Caudate nucleus (tissue), 63 donors: ENCODE measurements at places on chromosomes 2 and 18.

DNA sequence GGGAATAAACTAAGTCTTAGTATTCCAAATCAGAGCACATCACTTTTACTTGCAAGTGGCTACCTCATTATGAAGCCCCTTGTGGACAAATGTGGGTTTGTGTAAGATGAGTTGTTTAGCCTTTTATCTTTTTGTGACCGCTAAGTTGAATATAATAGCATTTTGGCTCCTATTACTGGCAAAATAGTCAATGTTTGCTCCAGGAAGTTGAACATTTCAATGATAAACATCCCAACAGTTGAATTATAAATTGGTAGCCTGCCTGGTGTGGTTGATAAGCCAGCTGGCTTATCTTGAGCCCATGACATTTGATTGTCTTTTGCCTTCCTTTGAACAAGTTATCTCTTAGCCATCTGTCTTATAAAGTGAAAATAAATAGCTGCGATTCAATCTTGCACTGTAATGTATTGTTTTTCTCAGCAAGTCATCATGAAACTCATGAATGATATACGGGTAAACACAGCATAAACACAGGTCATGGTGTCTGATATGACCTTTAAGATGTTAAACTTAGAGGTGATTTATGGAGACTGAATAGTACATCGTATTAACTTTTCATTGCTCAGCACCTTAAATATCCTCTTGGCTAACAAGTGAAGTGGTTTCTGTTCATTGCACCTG lies 338.4 kb downstream of the SOCS6 start:
- DNase-seq, result no peak

DNA sequence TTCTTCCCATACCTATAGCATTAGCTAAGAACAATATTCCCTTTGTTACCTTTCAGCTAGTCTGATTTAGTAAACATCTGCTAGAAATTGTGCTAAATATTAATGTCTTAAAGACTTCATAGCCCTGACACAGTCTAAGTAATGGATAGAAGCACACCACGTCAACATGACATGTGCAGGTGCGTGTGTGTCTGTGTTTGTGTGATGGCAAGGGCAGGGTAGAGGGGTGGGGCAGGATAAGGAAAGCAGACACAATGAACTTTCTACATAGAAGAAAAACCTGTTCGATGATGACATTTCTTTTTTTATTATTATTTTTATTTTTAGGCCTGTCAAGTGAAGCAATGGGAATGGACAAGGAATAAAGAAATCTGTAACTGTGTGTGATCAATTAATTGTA lies 223.3 kb downstream of the NOL4 start:
- no peak for DNase-seq

DNA sequence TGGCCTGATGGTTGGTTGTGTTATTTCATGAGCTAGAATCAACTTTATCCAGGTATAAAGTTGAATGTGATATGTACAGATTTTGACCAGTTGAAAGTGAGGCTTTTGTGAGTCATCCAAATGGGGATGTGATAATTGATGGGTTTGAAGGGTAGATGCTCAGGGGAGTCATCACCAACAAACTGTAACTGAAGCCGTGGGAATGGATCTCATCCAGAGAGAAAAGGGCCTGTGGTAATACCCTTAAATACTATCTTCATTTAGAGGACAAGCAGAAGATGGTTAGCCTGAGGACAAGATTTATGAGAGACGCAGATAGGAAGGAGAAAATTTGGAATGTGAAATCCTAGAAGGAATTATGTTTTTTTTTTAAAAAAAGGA lies 90.5 kb upstream of the MYO3B start:
- no peak for DNase-seq

DNA sequence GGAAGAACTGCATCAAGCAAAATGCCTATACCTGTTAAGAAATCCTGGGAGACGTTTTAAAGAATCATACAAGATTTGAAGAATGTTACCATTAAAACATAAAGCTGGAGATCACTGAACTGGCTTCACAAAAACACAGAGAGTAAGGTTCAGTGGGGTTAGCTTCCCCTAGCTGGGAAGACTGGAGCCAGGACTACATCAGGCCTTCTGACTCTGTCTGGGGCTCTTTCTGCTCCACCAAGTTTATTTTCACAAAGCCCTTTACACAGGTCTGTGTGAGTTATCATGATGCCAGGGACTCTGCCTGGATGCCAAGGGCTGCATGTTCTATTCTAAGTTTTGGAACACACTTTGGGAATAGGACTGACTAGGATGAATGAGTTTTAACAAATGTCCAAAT lies 47.3 kb upstream of the DNER start:
- no peak for DNase-seq

DNA sequence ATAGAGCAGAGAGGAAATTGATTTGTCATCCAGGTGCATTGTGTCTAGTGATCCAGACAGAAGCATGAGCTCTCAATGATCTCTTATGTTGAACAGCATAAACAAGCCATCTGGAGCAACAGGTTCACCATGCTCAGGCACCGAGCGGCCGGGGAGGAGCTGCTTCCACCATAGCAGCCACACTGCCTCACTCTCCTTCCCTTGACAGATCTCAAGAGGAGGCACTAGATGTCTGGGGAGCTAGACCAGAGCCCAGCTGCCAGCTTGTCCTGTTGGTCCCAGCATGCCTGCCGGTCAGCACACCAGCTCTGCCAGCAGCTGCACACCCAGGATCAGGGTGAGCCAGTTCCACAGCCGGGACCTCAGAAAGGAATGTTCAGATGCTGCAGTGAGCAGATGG lies 17.5 kb upstream of the LONRF2 start:
- no peak for DNase-seq

GRCh38 chr2:11769516-11769915 lies 23.1 kb downstream of the LPIN1 start:
- DNase-seq, result no peak

- DNase-seq, result no peak
These were observed 12.9 kb upstream of the MRO start for GRCh38 chr18:50832754-50833153.

DNA sequence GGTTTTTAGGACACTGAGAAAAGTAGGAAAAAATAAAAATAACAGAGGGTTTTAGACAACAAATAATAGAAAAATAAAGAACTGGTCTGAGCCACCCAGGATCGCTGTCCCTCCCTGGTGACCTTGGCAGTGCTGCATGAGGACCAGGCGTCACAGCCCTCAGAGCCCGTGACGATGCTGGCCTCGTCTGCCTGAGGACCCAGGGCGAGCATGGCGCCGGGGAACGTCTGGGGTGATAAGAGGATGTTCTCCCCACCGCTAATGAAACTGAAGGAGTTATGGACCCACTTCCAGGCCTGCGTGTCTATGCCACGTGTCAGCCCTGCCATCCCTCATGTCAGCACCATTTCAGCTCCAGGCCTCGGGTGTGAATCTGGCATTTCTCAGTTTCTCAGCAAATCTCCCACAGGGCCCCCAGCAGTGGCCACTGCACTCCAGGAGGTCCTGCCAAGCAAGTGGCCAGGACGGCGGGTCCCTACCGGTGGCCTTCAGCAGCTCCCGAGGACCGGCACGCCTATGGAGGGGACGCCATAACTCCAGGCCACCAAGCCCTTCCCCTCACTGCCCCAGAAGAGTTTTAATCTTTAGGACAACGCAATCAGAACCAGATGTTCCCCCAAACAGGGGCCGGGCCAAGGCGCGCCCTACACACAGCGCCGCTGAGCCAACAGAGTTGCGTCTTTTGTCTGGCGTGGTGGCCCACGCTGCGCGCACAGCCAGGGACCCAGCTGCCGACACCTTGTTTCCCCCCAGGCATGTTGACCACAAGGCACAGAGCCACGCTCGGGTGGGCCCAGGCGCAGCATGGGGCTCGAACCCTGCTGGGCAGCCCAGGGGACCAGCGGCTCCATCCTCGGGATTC lies 179.7 kb downstream of the TWIST2 start:
- no peak for DNase-seq

- DNase-seq, result no peak
These were observed 448.7 kb upstream of the NETO1 start for GRCh38 chr18:73316513-73316912.

- DNase-seq, result no peak
These were observed 233.4 kb upstream of the SIX3 start for GRCh38 chr2:44707945-44708660.

DNA sequence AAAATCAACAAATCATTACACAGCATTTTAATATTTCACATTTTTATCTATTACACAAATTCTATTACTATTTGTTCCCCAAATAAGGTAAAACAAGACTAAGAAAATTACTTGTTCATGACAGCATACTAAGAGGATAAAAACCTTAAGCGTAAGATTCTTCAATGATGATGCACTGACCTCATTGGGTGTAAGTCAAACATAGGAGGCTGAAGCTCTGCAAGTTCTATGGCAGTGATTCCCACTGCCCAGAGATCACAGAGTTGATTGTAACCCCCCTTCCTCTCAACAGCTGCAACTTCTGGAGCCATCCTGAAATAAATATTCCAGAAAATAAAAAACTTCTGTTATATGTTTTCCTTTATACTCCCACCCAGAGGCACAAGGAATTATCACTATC lies 82.2 kb upstream of the CDKL4 start:
- DNase-seq, result no peak

- DNase-seq, result no peak
These were observed 83.5 kb downstream of the EIPR1 start for GRCh38 chr2:3294069-3294468.

- no peak for DNase-seq
These were observed 162.8 kb downstream of the TPGS2 start for GRCh38 chr18:36665952-36666351.

GRCh38 chr18:47679864-47680263 lies 250.6 kb downstream of the SMAD2 start:
- DNase-seq, result no peak

DNA sequence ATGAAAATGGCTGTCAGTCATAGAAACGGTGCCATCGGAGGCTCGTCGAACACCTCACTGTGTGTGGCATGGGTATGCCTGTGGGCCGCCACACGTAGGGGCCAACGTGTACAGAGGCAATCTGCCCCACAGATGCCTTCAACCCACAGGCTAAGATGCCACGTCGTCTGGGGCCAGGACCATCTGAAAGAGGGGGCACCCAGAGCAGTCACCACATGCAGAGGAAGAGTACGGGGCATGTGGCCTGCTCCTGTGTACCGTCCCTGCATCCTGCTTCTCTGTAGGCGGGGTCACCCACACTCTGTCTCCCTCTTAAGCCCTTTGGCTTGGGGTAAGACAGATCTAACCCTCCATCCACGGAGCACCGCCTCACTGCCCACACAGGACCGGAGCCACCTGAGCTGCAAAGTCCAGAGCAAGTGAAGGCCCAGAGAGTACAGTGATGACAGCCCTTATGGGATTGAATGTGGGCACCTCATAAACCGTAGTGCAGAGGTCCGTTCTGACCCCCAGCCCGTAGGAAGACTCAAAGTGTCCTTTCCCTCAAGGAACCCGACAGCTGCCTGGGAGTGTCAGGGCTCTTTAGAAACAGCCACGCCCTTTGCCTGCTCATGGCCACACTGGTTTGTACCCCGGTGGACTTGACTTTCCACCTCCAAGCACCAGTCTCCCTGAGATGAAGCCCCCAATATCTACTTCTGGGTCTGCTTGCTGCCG lies 66.2 kb downstream of the TWIST2 start:
- no peak for DNase-seq

GRCh38 chr2:186540941-186541340 lies 48.9 kb upstream of the ITGAV start:
- DNase-seq, result no peak

- no peak for DNase-seq
These were observed 390.2 kb downstream of the THSD7B start for GRCh38 chr2:137155356-137156104.

DNA sequence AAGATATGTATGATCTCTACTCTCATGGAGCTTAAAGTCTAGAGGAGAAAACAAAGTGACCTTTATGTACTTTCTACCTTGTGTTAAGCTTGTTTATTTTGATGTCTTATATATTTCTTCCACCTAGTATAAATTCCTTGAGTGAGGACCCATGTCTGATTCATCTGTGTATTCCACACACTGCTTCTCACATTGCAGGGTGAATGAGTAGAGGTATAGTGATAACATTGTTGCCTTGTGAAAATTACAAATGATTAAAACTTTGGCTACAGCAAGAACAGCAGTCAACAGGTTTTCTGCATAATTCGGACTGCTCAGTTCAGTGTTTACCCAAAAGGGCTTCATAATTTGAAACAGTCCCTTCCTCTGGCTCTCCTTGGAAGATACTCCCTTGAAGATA lies 36.3 kb downstream of the AOX1 start:
- no peak for DNase-seq

DNA sequence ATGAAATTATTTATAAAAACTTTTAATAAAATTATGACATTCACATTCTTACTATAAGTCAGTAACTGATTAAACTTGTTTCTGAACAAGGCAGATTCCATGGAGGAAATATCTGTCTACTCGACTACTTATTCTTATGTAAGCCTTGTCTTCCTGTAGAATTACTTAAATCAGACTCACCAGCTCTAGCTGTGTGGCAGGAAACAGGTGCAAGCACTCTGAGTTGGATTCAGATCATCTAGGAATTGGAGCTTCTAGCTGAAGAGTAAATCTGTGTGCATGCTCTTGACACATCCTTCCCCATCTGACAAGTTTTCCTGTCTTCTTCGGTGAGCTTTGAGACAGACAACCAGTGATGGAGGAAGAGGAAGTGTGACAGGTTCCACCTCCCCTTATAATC lies 284.7 kb downstream of the TRIB2 start:
- DNase-seq, result no peak

- no peak for DNase-seq
These were observed 109.0 kb upstream of the PARD3B start for GRCh38 chr2:204436230-204436629.

DNA sequence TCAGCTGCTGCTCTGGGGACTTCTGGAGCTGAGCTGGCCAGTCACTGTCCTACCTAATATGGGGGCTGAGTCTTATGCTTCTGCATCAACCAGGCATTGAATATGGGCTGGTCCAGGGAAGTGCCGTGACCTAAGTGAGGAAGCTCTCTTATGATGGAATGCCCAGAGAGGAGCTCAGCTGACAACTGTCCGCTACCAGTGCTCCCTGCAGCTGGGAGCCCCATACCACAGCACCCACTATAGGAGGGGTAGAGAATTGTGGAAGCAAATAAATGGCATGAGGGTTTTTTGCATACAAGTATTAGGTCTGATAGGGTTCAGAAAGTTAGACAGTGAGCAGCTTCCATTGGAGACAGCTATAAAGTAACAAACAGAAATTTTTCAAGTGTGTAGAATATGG lies 4.5 kb downstream of the TIMM21 start:
- DNase-seq, result no peak
